ENCODE measurements at places on chromosomes 16 and 17.
A peak's percentile ranks its signal among the peaks of the same experiment; 100 is the strongest.

- DNase-seq = peak; percentile 27
Measured at GRCh38 chr16:50371936-50372595, 3.3 kb upstream of the BRD7 start.

DNA sequence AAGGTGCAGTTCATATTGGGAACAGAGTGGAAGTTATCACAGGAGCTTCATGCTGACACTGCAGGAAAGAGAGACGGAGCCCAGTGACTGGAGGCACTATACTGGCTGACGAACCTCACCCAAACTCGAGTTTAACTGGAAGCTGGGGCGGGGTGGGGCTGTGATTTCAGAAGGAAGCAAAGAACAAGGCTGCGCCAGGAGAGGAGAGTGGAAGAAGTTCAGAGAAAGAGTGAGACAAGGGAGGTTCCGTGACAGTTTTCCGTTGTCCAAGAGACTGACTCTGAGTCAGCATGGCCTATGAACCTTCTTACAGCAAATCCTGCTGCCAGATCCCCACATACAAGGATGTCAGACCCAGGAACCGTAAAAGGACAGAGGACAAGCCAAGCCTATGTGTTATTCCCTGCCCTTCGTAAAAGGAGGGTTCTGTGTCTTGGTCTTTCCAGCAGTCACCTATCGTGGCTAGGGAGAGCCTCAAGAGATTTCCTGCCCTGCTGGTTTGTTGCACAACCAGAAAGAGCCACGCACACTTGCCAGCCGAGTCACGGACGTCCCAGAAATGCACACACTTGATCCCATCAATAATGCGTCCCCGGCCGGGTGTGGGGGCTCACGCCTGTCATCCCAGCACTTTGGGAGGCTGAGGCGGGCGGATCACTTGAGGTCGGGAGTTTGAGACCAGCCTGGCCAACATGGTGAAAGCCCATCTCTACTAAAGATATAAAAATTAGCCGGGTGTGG is 5.1 kb downstream of the PITPNA start:
- DNase-seq = peak; percentile 44

GRCh38 chr17:67570797-67571196 is 146.9 kb upstream of the NOL11 start:
- DNase-seq = no peak

DNA sequence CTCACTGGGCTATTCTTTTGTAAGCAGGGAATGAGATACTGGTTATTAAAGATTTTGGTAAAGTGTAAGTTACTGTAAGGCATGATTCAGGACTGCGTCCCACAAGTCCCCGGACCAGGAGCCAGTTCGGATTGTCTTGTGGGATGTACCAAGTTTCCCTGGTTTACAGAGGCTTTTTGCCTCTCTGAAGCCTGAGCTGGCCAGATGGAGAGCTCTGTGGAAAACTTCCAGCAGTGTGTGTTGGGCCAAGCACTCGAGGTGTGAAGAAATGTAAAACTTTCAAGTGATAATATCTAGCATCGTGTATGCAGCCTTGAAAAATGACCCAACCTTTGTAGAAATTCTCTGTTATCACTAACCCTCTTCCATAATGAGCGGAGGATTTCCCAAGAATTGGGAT is 2.4 kb downstream of the EPN2 start:
- DNase-seq = peak; percentile 70

DNA sequence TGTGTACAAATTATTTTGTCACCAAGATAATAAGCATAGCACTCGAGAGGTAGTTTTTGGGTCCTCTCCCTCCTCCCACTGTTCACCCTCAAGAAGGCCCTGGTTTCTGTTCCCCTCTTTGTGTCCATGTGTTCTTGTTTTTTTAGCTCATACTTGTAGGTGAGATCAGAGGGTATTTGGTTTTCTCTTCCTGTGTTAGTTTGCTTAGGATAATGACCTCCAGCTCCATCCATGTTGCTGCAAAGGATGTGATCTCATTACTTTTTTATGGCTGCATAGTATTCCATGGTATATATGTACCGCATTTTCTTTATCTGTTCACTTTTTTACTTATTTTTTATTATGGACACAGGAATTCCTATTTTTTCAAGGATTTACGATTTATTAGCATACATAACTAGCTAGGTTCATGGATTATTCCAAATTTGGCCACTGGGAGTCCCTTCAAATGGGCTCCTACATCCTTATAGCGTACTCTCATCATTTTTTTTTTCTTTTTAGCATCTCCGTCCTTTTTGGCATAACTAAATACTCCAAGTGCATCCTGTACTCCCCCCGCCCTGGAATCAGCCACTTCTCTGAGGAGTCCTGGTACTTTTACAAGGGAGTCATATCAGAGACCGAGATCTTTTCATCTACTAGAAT is 7.3 kb downstream of the TADA2A start:
- DNase-seq = peak; percentile 25

- DNase-seq = no peak
Measured at GRCh38 chr16:17138801-17139200, 332.0 kb downstream of the XYLT1 start.

GRCh38 chr17:8884336-8884990 is 17.0 kb upstream of the PIK3R6 start:
- DNase-seq = no peak

- DNase-seq = no peak
Measured at GRCh38 chr16:49440156-49441065, 66.8 kb downstream of the C16orf78 start.

- DNase-seq = peak; percentile 65
Measured at GRCh38 chr17:81635973-81636504, 873 bp downstream of the NPLOC4 start.
